ENCODE measurements at places on chromosomes 1 and 21.

DNA sequence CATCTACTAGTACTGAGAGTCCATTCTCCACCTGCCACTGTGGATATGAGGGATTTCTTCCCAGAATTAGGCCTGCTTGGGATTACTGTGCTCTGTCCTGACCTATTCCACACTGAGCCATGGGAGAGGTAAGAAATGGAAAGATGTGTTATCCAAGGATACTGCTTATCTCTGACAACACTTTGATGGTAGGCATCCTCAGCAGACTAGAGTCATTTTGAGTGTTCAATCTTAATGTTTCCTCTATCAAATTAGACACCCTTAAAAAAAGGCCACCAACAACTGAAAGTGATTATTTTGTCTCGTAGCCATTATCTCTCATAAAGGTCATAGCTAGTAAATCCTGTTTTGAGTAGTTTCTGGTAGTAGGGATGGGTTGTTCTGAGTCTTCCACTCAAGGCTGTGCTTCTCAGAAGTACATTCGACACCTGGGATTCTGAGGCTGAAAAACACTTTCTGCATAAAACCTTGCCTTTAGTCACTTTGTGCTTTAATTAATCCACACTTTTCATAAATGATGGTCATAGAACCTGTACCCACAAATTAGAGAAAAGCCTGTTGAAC is 8.8 kb downstream of the ATPAF1 start:
- DNase-seq, result no peak

- DNase-seq, result peak; percentile 86
Measured at GRCh38 chr1:209648931-209649776, 3.1 kb downstream of the LAMB3 start.

GRCh38 chr1:56816909-56817308 is 2.3 kb downstream of the FYB2 start:
- DNase-seq, result no peak

DNA sequence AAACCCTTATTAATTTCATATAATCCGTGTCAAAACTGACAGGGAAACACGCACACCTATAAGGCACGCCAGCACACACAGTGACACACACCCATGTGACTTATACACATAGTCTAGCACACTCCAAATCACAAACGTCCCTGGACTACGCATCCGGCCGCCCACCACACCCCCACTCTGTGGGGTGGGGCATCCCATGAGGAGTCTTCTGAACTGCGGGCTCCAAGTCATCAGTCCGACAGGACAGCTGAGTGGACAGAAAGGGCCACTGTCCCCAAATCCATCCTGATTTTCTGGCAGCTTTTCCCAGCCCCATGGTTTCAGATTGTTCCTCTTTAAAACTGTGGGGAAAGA is 829 bp downstream of the PEA15 start:
- peak; percentile 39 for DNase-seq

GRCh38 chr21:46194374-46195334 is 10.4 kb upstream of the SPATC1L start:
- no peak for DNase-seq

GRCh38 chr1:114108751-114109255 is 44.9 kb downstream of the SYT6 start:
- DNase-seq, result peak; percentile 34

DNA sequence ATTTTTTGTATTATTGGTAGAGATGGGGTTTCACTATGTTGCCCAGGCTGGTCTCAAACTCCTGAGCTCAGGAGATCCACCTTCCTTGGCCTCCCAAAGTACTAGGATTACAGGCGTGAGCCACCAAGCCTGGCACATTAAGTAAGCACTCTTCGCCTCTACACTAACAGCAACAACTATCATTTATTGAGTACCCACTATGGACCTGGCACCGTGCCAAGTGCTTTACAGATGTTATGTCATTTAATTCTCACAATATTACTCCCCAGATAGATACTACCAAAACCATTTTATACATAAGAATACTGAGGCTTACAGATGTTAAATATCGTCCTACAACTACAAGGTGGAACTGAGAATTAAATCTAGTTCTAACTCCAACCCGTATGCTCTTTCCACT is 50.1 kb downstream of the TUT4 start:
- DNase-seq, result peak; percentile 18

- peak; percentile 17 for DNase-seq
Measured at GRCh38 chr1:7810395-7810794, 26.3 kb downstream of the PER3 start.

- DNase-seq, result peak; percentile 3
Measured at GRCh38 chr1:63073309-63074306, 248.8 kb upstream of the FOXD3 start.

- DNase-seq, result no peak
Measured at GRCh38 chr1:41355761-41356160, 5.5 kb upstream of the FOXO6 start.

DNA sequence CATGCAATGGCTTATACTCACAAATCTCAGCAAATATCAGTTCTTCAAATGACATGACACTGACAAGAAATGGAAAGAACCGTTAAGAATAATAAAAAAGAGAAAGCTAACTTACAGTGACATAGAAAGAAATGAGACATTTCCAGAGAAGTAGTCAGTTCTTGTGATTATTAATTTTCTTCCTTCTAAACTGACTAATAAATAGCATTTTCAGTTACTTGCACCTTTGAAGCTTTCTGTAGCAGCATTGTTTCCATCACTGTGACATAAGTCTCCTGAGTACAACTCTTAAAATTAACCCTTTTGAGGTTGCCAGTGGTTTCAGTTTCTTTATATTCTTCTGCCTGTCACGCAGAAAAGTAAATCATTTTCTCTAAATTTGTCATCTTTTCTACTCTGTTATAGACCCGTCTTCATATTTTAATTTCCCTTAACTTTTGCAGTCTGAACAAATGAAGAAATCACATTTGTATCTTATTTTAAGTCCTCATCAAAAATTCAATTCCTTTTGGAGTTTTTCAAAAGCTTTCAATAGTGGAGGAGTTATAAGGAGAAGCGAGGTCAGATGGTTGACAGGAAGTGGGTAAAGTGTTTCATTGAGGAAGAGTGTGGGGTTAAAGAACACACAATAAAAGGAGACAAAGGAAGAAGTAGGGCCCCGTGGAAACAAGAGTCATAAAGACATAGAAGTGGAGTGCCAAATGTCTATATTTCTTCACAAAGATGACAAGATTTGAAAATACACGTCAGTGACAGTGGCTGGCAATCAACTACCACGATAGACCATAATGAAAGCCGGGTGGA is 57.9 kb upstream of the S1PR1 start:
- DNase-seq, result no peak

- no peak for DNase-seq
Measured at GRCh38 chr1:16296643-16297042, 55.6 kb downstream of the FBXO42 start.

DNA sequence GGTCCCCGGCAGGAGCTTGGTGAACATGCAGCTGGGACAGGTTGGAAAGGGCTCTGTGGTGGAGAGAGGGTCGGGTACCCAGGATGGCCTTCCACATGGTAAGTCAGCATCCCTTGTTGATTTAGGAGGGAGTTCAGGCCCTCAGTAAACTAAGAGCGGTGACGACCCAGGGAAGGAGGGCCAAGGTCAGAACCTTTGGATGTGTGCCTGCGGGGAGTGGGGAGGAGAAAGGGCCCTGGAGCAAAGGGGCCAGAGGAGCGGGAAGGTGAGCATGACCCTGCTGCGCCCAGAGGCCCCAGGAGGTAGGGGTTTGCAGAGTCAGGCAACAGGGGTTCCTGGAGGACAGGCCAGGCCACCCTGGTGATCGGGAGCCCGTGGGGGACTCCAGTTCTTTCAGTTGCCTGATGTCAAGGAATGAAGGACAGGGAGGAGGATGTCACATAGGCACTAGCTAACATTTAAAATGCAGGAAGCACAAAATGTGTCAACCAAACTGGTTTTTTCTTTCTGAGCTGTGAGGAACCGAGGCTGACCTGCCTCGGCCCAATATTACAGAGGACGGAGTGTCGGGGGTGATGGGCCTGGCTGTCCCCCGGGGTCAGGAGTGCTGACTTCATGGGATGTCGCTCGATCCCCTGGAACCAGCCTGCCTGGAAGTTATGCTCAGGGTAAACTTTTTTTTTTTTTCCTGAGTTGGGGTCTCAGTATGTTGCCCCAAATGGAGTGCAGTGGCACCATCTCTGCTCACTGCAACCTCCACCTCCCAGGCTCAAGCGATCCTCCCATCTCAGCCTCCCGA is 117.4 kb upstream of the SLC45A1 start:
- DNase-seq, result no peak

DNA sequence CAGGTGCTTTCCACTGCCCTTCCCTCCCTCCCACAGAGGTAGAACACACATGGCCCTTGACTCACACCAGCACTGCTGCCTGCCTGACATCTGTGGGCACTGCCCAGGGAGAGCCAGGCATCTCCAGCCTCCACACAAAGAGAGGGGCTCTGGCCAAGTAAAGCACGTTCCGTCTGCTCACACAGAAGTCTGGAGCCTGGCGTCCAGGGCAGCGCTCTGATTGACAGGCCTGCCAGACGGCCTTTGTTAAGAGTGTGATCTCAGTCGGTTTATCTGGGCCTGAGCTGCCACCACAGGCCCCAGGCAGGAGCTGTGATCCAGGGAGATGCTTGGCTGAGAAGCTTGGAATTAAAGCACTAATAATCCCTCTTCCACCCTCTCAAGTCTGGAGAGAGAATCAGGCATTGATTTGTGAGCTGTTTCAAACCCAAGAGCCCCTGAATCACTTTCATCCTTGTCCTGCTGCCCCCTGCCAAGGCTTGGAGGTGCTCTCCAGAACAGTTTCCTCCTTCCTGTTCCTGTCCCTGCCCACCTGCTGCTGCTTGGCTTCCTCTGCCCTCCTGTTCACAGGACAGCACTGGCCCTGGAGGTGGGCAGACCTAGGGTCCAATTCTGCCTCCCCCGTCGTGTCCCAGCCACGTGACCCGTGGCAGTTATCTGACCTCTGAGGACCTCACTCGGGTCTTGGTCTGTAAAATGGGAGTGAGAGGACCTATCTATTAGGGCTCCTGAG is 3.7 kb downstream of the DMRTB1 start:
- DNase-seq, result no peak

GRCh38 chr1:221411283-221411682 is 330.6 kb downstream of the DUSP10 start:
- DNase-seq, result no peak

DNA sequence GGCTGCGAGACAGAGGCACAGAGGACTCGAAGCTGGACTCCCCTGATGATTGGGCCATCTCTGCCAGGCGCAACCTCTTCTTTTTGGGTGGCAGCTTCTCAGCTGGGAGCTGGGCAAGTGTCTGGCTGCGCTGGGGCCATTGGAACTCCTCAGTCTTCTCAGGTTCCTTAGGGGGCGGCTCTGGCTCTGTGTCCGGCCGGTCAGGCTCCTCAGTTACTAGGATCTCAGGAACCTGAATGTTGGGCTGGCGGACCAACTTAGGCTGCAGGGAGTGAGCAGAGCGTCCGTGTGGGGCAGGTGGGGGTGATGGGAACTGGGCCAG is 97.5 kb upstream of the EDN2 start:
- no peak for DNase-seq

DNA sequence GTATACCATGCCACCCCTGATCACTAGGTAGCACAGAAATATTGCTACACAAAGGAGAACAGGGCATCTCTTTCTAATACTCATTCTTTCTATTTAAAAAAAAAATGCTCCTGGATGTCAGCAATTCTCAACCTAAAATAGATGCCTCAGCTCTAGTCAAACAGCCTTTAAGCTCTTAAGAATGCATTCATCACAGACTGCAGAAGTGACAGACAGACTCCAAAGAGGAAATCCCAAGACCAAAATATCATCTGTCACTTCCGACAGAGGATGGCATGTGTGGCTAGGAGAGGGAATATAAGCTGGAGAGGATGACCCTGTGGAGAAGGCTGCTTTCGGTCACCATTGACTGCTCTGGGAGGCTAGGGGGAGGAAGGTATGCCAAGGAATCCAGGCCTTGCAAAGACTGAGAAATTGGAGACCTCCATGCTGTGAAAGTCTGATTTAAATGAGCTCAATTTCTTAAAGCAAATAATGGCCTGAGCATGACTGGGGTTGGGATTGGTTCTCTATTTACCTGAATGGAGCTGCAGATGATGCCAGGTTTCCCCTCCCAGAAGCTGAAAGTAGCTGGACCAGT is 277.4 kb downstream of the BRINP2 start:
- DNase-seq, result no peak

DNA sequence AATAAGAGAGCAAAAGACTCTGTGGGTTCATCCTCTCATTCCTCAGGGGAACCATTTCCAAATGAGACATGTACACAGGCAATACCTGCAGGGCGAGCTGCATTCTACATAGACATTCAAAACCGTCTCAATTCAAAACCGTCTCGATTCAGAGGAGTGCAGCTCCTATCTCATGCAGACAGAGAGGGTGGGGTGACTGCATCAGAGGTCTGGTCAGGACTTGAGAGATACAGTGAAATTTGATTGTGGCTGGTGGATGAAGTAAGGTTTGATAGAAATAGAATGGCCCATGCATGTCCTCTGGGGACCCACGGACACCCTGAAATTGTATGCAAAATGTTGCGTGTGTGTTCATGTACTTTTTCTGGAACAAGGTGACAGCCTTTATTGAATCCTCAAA is 27.3 kb downstream of the TEX35 start:
- DNase-seq, result peak; percentile 93

- DNase-seq, result no peak
Measured at GRCh38 chr1:23102289-23102688, 66.4 kb downstream of the LUZP1 start.

GRCh38 chr1:25134801-25135461 is 97.4 kb downstream of the SYF2 start:
- DNase-seq, result no peak
